HCEC 1CT (cell line): ENCODE measurements at places on chromosomes 2 and 18.

DNA sequence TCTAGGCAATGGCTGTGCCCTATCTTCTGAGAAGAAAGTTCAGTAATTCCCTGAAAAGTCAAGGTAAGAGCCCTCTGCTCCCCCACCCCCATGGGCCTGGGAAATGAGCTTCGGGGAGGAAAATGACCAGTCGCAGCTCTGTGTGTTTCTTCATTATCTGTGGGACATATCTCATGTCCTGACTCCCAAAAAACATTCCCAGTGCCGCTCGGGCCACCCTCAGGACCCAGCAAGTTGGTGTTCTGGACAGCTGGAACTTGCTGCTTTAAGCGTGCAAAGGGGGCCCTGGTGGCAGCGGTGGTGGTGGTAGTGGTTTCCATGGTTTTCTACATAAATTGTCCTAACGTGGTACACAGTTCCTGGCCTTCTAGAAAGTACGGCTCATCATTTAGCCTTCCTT, 17.2 kb upstream of the PRLH start:
- DNase-seq, result no peak

GRCh38 chr2:43450617-43451016, 145.2 kb downstream of the THADA start:
- DNase-seq, result no peak

- no peak for DNase-seq
These were observed 377.2 kb upstream of the KLHL29 start for GRCh38 chr2:23007631-23008235.

DNA sequence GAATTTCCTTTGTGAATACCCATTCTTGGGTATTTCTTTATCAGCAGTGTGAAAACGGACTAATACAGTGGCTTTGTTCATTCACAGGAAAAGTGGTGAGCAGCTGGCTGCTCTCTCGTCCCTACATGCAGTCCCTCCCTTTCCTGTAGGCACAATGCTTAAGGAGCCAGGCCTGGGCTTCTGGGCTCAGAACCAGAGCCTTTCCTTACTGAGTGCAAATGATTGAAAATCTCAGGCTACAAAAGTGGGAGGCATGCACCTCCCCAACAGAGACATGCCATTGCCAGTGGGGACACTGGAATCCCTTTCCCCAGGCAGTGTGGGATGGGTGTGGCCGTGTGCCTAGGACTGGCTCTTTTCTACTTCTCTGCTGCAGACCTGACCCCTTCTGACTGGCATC, 61.3 kb downstream of the MCFD2 start:
- DNase-seq, result no peak

DNA sequence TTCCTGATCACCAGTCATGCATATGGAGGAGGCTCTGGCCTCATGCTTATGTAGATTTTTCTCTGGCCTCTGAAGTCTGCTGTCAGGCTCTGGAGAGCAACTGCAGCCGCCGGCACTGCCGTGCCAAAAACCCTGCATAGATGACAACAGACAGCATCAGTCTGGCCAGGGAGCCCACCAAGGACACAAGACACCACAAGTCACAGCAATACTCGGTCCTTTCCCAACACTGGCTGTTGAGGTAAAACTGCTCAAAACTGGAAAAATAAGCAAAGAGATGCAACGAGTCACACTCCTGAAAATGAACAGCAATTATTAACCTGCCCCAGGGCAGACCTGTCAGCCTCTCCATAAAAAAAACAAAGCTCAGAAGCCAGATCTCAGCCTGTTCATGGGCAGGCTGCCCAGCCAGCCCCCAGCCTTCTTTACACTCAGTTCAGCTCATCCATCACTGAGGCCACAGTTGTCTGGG, 186.0 kb upstream of the RAB6C start:
- DNase-seq, result no peak

- DNase-seq, result peak; percentile 16
These were observed 369.7 kb downstream of the RAD51AP2 start for GRCh38 chr2:17148407-17149145.

GRCh38 chr2:40165509-40165844, 286.4 kb downstream of the SLC8A1 start:
- DNase-seq, result no peak

DNA sequence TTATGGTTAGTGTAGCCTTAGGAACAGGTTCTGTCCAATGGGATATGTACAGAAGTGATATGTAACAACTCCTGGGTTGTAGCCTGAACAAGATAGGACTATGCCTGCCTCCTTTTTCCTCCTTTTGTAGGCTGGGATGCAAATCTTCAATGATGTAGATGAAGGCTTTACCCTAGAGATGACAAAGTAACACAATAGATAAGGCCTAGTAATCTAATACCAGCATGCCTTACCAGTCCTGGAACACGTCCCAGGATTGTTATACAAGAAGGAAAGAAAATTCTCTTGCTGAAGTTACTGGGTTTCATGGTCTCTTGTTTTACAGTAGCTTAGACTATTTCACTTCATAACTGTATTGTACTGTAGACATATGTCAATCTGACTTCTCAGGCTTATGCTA, 192.1 kb downstream of the OTX1 start:
- DNase-seq, result no peak

DNA sequence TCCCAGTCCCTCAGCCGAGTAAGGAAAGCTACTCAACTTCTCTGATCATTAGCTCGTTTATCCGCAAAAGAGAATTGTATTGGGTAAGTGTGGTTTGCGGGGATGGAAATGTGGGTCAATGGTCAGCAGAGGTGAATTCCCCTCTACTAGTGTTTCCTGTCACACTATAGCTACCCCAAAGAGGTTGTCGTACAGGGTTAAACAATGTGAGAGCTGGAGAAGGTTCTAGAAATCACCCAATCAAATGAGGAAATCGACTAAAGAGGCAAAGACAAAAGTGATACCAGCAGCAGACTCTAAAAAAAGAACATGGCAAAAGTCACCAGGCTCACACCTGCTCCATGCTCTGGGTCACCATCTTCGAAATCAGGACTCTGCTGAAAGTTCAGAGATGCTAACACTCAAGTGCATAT, 144.7 kb upstream of the ITGA4 start:
- no peak for DNase-seq

DNA sequence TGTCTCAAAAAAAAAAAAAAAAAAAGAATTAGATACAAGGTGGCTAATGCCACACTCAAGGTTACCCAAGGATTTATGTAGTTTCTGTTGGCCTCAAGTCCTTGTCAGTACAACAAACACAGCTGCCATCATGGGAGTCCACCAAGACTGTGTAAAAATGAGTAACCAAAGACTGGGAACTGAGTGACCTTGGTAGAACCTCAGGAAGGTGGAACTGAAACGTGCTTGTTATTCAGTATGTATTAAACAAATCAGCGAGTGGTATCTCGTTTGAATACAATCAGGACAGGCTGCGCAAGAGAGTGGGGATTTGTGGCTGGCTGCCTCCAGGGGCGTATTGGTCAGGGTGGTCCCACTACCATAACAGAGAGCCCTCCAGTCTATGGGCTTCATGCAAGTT, 1.6 kb upstream of the SFTPB start:
- no peak for DNase-seq

- peak; percentile 62 for DNase-seq
These were observed 37.4 kb downstream of the TMEM87B start for GRCh38 chr2:112092286-112093041.

DNA sequence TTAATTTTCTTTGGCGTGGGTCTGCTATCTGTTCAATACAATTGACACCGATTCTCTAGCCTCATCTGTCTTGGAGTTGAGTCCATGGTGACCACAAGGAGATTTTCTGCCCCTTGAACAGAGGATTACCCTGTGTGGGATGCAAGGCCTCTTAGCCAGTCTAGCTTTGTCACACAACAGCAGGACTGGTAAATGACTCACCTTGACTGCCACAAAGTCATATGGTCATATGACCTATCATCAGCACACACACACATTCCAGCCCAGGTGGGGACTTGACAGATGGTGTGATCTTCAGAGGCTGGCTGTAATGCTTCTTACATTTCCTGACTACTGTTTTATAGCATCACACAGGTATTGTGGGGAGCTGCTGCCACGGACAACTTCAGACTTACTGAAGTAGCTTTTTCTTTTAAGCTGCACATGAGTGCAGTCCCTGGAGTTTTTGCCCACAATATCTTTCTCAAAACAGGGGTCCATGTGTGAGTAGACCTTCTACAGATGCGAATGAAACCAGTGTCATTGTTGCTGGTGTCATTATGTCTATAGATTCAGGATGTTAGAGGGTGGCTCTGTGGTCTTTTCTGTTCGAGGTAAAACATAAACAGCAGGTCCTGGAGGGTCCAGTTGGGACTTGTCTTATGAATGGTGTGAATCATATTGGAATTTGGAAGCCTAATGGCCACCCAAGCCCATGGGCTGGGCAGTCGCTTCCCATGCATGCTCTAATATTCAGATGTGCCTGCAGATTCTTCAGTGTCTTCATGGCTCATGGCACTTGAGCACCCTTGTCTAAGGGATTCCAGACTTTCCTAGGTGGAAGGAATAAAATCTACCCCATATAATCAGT, 18.6 kb upstream of the ACOXL start:
- no peak for DNase-seq

GRCh38 chr2:26477911-26478253, at the start of gene OTOF:
TSS of gene OTOF (minus strand) at chr2:26478124.
- peak; percentile 12 for DNase-seq

- peak; percentile 47 for DNase-seq
These were observed 206.7 kb downstream of the MGAT5 start for GRCh38 chr2:134460583-134460998.

DNA sequence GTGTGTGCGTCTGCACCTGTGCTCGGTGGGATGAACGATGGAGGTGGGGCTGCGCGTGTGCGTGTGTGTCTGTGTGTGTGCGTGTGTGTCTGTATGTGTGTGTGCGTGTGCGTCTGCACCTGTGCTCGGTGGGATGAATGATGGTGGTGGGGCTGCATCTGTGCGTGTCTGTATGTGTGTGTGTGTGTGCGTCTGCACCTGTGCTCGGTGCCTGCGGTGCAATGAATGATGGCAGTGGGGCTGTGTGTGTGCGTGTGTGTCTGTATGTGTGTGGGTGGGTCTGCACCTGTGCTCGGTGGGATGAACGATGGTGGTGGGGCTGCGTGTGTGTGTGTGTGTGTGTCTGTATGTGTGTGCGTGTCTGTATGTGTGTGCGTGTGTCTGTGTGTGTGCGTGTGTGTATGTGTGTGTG, 48.5 kb upstream of the CTDP1 start:
- no peak for DNase-seq

DNA sequence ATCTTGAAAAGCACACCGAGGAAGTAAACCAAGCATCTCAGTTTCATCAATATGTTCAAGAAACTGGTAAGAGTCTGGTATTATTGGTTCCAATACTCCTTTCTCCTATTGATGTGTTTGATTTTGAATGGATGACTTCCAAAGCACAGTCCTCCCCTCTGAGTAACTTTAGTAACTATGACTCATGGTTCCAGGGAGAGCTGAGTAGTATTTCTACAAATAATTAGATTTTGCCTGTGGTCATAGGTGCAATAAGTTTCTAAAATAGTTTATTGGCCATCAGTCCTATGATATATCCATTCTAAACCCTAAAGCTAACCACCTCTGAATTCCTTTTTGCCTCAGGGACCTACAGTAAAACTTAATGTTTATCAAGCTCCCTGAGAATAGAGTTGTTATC, 352.4 kb downstream of the XIRP2 start:
- DNase-seq, result peak; percentile 51

GRCh38 chr18:6058941-6059340, 163.6 kb upstream of the TMEM200C start:
- DNase-seq, result no peak

GRCh38 chr2:58157754-58158153, 83.4 kb downstream of the FANCL start:
- DNase-seq, result no peak
